NCI-H2171 (cell line): ENCODE measurements at places on chromosomes 11 and 22.

DNA sequence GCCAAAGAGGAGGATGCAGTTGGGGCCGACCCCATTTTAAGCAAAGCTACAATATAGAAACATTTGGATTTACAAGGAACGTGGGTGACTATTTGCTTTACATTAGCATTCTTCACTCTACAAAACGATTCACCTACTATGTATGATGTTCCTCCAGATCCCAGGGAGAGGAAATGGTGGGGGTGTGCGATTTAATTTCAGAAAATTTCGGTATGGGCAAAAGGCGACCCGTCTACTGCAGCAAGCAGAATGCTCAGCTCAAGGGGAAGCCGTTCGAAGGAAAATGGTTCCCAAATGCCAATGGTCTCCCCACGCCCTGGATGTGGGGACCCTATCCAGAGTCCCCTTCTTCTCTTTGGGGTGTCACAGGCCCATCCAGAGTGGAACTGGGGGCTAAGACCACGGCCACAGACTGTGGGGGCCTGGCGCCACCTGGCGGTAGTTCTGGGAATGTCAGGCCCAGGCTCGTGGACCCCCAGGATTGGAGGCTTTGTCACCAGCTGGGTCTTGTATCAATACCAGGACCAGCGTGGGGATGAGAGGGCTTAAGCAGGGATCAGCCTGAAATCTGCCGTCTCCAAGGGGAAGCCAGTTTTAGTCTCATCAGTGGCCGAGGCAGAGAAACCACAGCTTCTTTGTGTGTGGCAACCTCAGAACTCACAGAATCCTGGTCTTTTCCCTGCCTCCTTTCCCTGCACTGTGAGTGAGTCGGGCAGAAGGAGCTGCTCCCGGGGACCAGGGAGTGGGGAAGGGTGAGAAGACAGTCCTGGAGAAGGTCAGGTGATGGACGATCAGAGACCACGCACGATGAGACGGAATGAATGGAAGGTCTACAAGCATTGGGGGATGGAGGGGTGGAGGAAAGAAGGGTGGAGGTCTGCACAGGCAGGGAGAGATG lies 8.4 kb downstream of the LRRC10B start:
- no peak for DNase-seq

- peak; percentile 15 for DNase-seq
These were observed 273.3 kb downstream of the BUD13 start for GRCh38 chr11:116499396-116500003.

- no peak for DNase-seq
These were observed 29.4 kb downstream of the AMBRA1 start for GRCh38 chr11:46564459-46564858.

- DNase-seq: peak; percentile 33
These were observed 13.8 kb downstream of the PHLDB1 start for GRCh38 chr11:118621071-118621783.

- no peak for DNase-seq
These were observed 117.3 kb downstream of the ETS1 start for GRCh38 chr11:128470081-128470480.
